ENCODE measurements at places on chromosomes 2 and 18.

- DNase-seq: no peak
Observed at GRCh38 chr2:134778372-134778771, 59.6 kb upstream of the TMEM163 start.

DNA sequence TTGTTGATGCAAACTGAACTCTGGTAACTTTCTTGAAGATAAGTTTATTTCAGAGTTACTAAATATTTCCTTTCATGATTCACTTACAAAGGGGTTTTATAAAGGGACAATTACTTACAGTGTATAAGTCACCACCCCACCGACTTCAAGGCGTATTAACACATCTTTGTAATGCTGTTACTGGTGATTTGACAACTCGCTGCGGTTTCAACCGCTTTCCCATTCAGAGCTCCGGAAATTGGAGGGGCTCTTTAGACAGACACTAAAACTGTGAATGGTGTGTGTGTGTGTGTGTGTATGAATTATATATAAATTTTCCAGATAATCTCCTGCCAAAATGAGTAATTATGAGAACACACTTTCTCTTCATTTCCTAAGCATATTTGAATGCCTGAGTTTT, 4.9 kb downstream of the TM4SF20 start:
- DNase-seq: no peak

GRCh38 chr18:11883153-11883552, 25.0 kb downstream of the MPPE1 start:
- DNase-seq: no peak

DNA sequence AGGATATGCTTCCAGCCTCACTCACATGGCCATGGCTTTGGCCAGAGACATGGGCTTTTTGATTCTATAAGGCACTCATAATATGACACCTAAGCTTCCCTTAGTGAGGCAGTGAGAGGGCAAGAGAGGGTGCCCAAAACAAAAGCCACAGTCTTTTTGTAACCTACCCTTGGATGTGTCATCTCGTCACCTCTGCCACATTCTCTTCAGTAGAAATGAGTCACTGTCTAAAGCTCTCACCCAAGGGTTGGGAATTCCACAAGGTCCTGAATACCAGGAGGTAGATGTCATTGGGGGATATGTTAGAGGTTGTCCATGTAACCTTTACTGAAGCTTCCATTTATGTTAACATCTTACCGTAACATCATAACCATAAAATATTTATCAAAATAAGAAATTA, 108.4 kb downstream of the ALMS1 start:
- DNase-seq: no peak

DNA sequence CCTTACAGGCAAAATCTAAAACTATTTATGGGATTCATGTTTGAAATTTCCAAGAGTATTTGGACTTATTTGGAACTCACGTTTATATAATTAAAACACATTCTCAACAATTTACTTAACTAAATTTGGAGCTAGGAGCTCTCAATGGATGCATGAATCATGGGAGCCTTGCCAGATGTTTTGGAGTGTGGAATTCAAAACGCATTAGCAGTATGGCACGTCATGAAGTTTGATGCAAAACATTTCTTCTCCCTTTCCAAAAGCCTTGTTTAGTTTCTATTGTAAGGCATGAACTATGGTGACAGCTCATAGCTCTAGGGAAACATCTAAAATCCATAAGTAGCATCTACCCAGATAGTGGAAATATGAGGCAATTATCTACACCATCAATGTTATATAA, 701.6 kb downstream of the SATB2 start:
- no peak for DNase-seq

DNA sequence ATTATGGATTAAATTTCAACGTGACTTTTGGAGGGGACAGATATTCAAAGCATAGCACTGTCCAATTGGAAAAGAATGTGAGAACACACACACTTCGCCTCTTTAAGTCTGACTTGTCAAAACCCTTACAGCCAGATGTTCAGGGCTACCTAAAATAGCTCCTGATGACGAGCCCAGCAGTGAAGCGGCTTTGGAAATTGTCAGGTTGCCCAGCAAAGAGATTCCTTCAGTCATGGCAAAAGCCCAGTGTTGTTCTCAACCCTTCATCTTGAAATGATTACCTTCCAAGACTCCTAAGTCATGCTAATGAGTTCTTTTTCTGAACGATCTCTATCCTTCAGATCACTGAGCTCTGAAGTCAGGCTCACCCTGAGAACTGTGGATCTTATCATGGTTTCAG, 436.6 kb downstream of the LRATD1 start:
- no peak for DNase-seq

DNA sequence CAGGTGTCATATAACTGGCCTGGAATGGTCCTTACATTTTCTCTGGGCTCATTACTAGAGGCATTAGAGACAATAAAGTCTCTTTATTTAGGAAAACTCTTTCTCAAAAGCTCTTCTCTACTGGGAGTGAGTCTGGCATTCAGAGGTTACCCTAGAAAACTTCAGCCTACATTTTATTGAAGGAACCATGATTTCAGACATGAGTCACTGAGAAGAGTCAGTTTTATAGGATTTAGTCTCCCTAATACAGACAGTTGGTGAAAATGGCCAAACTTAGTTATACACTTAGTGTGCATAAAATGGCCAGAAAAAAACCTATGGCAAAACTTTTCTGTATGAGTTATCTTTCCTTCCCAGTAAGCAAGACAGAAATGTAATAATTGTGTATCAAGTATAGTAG, 689.4 kb downstream of the ZEB2 start:
- DNase-seq: no peak

DNA sequence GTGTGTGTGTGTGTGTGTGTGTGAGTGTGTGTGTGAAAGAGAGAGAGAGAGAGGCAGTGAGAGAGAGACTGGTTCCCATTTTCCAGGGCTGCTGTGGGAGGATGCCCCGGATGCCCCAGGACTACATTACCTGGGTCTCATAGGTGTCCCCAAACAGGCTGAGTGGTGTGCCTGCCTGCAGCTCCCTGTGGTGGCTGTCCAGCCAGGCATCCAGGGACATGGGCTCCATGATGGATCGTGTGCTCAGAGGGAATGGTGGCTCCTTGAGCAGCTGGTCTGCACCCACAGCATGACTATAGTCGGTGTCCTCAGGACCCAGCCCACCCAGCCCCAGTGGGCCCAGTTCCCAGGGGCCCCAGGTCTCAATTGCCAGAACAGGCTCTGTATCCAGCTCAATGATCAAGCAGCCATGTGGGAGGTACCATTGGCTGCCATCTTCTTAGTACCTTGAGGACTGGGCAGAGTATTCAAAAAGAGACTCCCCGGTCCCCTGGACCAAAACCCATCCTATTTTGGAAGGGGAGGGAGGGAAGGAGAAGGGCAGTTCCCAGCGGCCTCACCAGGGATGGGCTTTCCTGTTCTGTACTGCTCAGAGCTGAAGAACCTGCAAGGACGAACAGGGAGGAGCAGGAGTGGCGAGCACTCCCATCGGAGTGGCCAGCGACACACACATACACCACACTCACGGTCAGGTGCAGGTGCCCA, 5.8 kb upstream of the OXER1 start:
- DNase-seq: no peak

GRCh38 chr2:177313162-177313781, 48.7 kb upstream of the NFE2L2 start:
- no peak for DNase-seq

- DNase-seq: no peak
Observed at GRCh38 chr2:167689444-167689843, 558.0 kb downstream of the STK39 start.

GRCh38 chr2:95276244-95276887, 2.1 kb downstream of the PROM2 start:
- DNase-seq: no peak

DNA sequence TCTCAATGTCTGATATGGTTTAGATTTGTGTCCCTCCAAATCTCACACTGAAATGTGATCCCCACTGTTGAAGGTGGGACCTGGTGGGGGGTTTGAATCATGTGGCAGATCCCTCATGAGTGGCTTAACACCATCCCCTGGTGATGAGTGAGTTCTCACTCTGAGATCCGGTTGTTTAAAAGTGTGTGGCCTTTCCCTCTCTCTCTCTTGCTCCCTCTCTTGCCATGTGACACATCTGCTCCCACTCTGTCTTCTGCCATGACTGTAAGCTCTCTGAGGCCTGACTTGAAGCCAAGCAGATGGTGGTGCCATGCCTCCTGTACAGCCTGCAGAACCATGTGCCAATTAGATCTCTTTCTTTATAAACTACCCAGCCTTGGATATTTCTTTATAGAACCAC, 108.8 kb downstream of the RBMS1 start:
- DNase-seq: no peak

GRCh38 chr2:80459028-80459427, 154.5 kb upstream of the LRRTM1 start:
- DNase-seq: no peak

DNA sequence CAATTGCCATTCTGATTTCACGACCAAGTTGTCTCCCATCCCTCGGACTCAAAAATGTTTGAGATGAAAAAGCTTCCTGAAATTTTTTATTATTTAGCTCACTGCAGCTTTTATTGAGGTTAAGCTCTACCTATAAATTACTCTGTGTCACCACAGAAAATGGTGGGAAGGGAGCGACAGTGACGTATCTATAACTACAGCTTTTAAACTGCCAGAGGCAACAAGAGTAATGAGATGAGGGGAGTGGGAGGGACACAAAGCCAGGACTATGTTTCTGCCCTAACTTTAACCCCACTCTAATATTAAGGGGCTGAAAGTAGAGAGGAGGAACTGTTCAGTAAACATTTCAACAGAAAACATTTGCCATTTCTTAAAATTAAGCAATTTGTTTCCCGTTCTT, 37.4 kb downstream of the SMAD2 start:
- peak; percentile 42 for DNase-seq

GRCh38 chr2:46297546-46298271, 502 bp downstream of the EPAS1 start:
- DNase-seq: no peak

Measured in renal cortex interstitium (tissue), 15 donors.